ENCODE measurements at places on chromosomes 3 and 15. TPM values are rescaled to one million over a fixed set of nuclear protein-coding genes. Genes with fewer than 3 reads are reported as not detected.

PLSCR2 gene
- total RNA-seq = not detected

SKIC8 gene
- total RNA-seq = 45.0 TPM

DNA sequence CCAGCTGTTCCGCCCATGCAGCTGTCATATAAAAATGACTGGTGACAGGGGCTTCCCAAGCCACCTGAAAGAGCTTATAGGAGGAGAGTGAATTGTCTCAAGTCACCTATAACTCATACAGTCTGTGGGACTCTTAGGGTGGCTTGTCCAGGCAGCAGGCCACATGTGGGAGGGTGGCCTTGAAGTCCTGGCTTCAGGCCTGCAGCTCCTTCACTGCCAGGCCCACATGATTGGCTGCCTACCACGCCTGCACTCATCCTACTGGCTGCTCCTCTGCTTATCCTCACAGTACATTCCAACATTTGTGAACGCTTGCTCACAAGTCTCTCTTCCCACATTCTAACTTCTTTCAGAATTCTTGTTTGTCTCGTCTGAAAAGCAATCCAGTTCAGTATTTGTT lies 41.1 kb upstream of the TIPARP start:
- no peak for DNase-seq

KLHL18 gene
- total RNA-seq = 23.9 TPM

GRCh38 chr15:80514071-80514780 lies 110.0 kb downstream of the ARNT2 start:
- DNase-seq = no peak

Measured in glomerular endothelial cell (primary cell).